ENCODE measurements at places on chromosomes 3 and 15. TPM values are rescaled to one million over a fixed set of nuclear protein-coding genes. Genes with fewer than 3 reads are reported as not detected.
A peak's percentile ranks its signal among the peaks of the same experiment; 100 is the strongest.

- no peaks in the 10 kb centered on the region for H3K27me3 ChIP-seq
- DNase-seq = no peak
- no peak overlapping the region for H3K4me3 ChIP-seq
- H3K36me3 ChIP-seq = no peaks in the 10 kb centered on the region
Measured at GRCh38 chr3:152874896-152875749, 40.2 kb downstream of the P2RY1 start.

DNA sequence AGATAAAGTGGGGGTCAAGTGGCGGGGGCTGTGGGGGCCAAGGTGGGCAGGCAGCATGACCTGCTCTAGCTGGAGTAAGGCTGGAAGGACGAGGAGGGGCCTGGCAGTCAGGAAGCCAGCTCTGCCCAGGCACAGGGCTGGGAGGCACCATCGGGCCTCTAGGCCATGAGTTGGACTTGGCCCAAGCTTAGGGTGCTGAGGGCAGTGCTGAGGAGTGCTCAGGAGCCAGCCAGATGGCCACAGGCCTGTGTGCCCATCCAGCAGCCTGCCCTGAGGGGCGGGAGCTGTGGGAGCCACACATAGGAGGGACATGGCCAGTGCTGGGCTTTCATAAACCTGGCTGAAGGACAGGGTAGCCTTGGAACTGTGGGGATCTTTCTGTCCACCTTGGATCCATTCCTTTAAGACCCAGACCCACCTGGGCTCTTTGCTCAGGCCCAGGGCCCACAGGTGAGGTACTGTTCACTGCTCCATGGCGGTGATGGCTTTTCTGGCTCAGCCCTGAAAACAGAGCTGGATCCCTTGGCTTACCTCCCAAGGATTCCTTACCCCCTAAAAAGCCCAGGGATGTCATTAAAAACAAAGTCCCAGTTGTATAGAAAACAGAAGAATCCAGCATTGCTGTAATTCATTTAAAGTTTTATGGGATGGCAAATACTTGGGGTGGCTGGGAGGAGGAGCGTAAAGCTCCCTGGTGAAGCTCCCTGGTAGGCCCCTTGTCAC is 137.0 kb downstream of the DNAJB8 start:
- DNase-seq = no peak
- H3K27ac ChIP-seq = no peak overlapping the region
- no peaks in the 10 kb centered on the region for H3K36me3 ChIP-seq
- no peaks in the 10 kb centered on the region for H3K4me1 ChIP-seq

GRCh38 chr3:144363856-144364255 is 392.2 kb downstream of the DIPK2A start:
- no peak for DNase-seq
- H3K4me1 ChIP-seq = no peaks in the 10 kb centered on the region
- H3K4me3 ChIP-seq = no peak overlapping the region
- H3K36me3 ChIP-seq = no peaks in the 10 kb centered on the region
- H3K27me3 ChIP-seq = no peaks in the 10 kb centered on the region

GRCh38 chr15:74955796-74956647 is 550 bp downstream of the RPP25 start:
- peak overlapping the region; percentile 77 for H3K4me3 ChIP-seq
- H3K27ac ChIP-seq = peak overlapping the region; percentile 33
- H3K27me3 ChIP-seq = peaks cover 33% of the 10 kb centered on the region
- peaks cover 12% of the 10 kb centered on the region for H3K4me1 ChIP-seq
- DNase-seq = no peak
- no peaks in the 10 kb centered on the region for H3K36me3 ChIP-seq

C2CD4A gene
- total RNA-seq = not detected

ZNF445 gene
- 25.4 TPM for total RNA-seq

NOX5 gene
- total RNA-seq = not detected

GP5 gene
- 0.13 TPM for total RNA-seq

ACTR8 gene
- total RNA-seq = 25.4 TPM

GOLGA8J gene
- not detected for total RNA-seq

All from H1 (cell line).